Activated CD8-positive, alpha-beta memory T cell treated with anti-CD3 and anti-CD28 coated beads, Interleukin-2, amount 10 ng/mL, durations not matched to agents 7 days and 5 days (primary cell): ENCODE measurements at places on chromosomes 3 and 15.

- DNase-seq: no peak
Measured at GRCh38 chr3:29168696-29169095, 112.2 kb upstream of the RBMS3 start.

DNA sequence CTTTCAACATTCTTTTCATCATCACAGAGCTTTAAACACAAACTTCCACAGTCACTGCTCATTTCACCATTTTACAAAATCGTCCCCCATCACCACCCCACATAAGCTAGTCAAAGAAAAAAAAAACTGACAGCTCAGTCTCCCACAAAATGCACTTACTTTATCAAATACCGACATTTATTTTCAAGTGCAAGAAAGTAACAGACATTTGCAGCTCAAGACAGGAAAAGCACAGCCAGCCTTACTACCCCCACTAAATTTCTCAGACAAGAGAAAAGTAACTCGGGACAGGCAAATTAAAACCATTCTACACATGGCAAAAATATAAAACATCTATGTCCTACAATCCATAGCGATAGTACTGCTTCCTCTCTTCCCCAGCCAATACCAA, 402.4 kb downstream of the SHQ1 start:
- no peak for DNase-seq

GRCh38 chr15:101169495-101170071, 82.3 kb downstream of the CHSY1 start:
- DNase-seq: no peak

GRCh38 chr3:124671106-124671505, 59.1 kb upstream of the UMPS start:
- DNase-seq: peak; percentile 62

DNA sequence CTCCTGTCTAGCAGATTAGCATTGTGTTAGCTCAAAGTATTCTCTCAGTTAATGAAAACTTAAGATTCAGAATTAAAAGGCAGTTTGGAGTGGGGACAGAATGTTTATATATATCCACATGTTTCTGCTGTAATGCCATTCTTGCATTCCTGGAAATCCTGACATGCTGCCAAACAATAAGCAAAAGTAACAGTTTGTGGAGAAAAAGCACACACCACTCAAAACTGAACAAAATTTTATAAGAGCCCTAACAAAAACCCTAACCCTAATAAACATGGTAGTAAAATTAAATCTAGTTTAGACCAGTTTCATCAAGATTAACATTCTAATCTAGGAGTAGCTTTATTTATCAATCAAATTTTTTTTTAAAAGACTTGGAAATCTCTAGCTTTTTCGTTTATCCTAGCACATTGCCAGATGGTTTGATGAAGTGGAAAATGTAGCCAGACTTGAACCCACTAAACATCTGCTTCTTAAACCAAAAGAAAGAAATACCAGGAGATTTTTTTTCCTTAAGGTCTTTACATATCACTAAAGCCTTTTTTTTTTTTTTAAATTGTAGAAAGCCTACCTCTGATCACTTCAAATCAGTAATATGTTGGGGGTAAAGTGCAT, 3.7 kb downstream of the TCAIM start:
- no peak for DNase-seq

DNA sequence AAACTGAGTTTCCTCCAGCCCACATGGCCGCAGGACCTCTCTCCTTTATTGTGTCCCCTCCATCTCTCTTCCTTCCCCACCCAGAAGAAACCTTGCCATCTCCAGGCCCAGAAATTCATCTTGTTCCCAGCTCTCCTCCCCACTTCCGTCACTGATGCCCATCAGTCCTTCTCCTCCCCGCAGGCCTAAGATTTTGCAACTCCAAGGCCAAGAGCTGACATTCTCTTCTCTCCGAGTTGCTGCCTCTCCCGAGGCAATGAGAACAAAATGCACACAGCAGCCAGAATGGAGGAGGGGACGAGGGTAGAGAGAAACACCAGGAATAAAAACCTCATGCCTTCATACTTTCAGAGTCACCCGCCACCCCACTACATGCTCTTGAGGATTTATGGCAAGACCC, 526.5 kb upstream of the PROK2 start:
- no peak for DNase-seq

DNA sequence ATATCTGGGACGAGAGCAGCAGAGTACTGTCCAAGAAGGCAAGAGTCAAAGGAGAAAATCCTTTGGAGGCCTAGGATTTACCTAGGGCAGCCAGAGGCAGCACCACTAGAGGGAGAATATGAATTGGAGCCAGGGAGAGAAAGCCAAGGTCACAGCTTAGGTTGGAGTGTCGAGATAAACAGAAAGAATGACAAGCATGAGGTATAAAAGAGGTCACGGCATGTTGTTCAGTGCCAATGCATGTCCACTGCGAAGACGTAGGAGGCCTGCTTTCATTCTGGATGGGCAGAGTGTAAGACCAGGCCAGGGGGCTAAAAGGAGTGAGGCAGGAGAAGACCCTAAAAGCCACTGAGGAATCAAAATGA, 47.2 kb downstream of the THBS1 start:
- DNase-seq: no peak

DNA sequence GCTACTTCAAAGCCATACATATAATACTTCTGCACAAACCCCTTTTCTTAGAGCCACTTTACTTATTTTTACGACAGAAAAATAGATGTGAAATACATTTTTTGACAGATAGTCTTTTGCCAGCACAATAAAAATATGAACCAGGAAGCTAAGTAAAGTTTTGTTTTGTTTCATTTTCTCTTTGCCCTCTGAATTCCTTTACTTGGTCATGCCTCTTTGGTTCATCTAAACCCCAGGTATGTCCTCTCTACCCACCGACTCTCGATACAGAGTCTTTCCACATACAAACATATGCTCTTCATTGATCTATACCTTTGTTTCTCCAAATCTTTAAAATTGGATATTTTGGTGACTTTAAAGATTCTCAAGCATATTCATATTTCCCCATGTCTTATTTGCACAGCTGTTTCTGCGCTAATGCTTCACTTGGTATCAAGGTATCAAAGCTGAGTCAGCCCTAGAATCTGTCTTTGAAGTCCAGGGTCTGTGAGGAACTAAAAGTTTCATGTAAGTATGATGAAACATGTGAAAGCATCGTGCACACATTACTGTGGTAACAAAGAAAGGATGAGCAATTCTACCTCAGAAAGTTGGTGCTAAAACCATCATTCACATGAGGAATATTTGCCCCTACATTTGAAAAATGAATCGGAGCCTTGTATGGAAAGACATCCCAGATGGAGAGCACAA, 845.4 kb downstream of the NAALADL2 start:
- DNase-seq: no peak

GRCh38 chr3:133197619-133198018, 159.4 kb downstream of the TMEM108 start:
- DNase-seq: no peak
